ENCODE measurements at places on chromosomes 6 and 20.

- DNase-seq = no peak
These were observed 37.7 kb downstream of the ADGRF1 start for GRCh38 chr6:47004463-47004862.

DNA sequence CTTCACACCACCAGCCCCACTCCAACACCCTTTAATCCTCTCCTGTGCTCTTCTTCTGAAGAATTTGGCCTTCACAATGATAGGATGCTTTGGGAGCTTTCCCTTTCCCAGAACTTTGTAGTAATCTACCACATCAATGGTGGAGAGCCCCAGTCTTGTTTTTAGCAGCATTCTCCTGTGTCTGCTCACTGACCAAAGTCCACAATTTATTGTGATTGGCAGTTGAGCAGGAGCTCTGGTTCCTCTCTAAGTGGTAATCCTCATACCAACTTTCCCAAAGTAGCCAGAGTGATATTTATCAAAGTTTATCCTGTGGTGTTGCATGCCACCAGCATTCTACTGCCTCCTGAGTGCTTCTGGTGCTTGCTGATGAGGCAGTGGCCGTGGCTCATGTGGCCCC lies 29.0 kb upstream of the OPN5 start:
- DNase-seq = no peak

DNA sequence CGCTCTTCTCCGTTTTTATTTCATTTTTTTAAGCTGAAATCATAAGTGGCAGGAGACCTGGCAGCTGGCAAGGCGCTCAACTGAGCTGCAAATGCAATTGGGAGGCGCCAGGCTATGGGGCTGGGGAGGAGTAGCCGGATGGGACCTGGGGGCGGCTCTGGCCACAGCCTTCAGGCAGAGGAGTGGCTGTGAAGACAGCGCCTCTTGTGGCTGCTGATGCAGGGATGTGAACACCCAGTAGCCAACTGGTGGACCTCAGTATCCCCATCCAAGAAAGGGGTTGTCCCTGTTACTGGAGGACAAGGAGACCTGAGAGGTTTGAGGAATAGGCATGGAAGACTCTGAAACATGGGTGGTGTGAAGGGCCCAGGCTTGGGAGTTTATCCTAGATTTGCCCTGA lies 12.6 kb downstream of the KCNK17 start:
- no peak for DNase-seq

GRCh38 chr20:57867181-57867803 lies 157.5 kb upstream of the PMEPA1 start:
- DNase-seq = no peak

DNA sequence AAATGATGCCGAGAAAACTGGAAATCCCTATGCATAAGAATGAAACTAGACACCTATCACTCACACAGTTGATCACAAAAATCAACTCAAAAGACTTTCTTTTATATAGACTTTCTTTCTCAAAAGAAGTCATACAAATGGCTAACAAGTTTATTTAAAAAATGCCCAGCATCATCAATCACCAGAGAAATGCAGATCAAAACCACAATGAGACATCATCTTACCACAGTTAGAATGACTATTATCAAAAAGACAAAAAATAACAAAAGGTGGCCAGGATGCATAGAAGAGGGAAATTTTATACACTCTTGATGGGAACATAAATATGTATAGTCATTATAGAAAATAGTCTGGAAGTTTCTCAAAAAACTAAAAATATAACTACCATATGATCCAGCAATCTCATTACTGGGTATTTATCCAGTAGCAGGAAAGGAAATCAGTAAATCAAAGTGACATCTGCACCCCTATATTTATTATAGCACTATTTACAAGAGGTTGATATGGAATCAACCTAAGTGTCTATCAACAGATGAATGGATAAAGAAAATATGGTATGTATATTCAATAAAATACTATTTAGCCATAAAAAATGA lies 3.4 kb upstream of the RNF217 start:
- DNase-seq = no peak

DNA sequence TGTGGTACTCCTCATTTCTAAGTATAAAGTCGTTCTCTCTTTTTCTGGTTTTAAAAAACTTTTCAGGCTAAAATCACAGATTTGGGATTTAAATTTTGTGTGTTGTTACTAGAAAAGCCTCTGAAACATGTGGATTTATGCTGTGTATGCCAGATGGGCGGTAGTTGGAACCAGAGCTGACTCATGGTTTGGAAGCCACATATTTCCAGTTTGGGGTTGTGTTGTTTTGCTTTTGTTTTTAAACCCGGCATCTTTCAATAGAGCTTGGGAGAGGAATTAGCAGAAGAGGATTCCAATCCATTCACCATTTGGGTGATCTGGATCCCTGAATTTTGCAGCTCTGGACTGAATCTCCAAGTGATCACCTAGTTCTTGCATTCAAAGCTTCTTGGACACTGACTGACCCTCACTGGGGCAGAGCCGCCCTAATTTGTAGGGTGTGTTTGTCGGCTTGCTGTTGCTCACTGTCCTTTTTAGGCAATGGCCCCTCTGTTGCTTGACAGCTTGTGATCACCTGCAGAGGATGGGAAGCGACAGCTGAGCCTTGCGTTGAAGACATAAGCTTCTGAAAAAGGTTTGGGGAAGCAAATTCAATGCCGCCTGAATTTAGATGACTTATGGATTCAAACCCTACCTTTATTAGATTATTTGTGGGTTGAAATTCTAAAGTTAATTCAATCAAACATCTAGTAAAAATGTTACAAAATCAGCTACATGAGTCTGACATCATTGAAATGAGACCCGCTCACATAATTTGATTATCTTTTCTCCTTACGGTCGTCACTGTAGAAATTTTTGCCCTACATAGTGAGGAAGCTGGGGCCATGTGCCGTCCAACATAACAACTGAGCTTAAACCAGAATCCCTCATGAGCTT lies 79.9 kb upstream of the CD83 start:
- DNase-seq = no peak

- peak; percentile 62 for DNase-seq
These were observed 15.5 kb downstream of the SDCBP2 start for GRCh38 chr20:1313236-1313964.

DNA sequence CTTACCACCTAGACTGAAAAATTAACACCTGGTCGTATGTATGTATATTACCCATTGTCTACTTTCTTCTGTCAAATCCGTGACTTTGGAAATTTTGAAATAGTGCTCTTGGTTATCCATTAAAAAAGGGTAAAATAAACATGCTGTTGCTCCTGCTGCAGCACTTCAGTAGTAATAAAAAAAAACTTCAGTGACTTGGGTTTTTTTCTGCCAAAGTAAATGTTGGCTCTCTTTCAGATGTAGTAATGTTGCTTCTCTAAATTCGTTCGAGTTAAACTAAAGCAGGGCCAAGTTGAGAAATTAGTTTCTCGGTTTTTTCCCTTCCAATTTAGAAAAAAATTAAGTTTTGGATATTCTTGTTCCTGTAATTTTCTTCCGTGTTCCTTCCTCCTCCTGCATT lies 34.2 kb downstream of the JARID2 start:
- no peak for DNase-seq
